Esophagus squamous epithelium (tissue), 5 donors: ENCODE measurements at places on chromosomes 6 and 20.

DNA sequence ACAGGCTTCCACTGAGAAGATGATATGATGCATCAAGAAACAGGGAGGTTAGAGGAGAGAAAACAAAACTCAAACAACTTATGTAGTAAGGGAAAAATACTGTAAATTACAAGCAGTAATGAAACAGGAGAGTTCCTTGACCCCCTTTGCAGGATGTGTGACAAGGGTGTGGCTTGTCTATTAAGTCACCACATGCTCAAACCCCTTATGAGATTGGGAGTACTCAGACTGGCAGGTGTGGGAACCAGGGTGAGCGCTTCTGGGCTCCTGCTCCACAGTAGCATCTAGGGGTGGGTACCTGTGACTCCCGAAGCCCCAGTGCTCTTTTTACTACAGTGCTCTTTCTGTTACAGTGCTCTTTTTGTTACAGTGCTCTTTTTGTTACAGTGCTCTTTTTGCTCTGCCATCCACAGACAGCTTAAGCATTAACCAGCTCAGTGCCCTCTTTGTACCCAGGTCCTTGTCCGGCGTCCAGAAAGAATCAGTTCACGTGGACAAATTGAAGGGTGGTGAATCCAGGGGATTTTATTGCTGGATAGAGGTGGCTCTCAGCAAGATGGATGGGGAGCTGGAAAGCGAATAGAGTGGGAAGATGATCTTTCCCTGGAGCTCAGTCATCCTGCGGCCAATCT, 28.7 kb downstream of the OLIG3 start:
- DNase-seq, result no peak

DNA sequence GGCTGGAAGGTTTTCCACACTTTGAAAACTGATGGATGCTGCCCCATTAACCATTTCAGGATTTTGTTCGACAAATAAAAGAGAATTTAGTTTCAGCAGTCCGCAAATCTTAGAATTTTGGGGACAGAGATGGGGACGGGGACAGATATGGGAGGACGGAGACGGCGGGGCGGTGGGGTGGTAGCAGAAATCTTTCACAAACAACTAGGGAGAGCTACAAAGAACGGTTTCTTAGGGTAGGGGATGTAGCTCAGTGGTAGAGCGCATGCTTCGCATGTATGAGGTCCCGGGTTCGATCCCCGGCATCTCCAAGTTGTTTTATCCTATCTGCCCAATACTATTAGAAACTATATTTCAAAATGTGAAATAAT, 15.1 kb downstream of the HMGN4 start:
- DNase-seq, result no peak

DNA sequence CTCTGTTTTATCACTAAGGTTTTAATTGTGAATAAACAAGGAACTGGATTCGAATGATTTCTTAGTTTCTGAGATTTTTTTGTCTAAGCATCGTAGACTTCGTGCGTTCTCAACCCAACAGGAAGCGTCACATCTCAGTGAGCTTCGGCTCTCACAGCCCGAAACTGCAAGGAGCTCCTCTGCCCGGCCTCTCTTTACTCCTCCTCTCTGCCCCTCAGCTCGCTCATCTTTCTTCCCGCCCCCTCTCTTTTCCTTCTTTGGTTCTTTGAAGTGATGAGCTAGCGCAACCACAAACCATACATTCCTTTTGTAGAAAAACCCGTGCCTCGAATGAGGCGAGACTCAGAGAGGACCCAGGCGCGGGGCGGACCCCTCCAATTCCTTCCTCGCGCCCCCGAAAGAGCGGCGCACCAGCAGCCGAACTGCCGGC, 480 bp upstream of the NT5E start:
- no peak for DNase-seq

DNA sequence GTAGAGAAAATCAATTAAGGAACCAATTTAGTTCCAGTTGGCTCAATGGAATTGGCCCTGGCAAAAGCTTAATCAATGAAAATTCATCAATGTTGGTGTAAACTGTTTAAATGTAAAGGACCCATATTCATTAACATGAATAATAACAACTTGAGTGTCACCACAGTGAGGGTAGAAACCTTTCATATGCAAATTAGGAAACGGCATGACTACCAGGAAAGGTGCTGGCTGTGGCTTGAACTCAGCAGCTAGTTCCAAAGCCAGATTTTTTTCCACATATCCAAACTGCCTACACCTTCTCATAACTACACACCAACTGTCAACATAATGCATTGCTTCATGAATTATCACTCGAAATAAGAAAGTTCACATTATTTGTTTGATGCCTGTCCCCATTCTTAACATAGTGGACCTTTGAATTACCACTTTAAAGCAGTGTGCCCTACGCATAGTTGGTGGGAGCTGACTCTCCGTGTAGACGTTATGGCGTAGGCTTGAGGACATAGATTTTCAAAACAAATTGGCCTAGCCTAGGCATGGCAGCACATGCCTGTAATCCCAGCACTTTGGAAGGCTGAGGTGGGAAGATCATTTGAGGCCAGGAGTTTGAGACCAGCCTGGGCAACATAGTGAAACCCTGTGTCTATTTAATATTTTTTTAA, 19.7 kb downstream of the PBOV1 start:
- no peak for DNase-seq

DNA sequence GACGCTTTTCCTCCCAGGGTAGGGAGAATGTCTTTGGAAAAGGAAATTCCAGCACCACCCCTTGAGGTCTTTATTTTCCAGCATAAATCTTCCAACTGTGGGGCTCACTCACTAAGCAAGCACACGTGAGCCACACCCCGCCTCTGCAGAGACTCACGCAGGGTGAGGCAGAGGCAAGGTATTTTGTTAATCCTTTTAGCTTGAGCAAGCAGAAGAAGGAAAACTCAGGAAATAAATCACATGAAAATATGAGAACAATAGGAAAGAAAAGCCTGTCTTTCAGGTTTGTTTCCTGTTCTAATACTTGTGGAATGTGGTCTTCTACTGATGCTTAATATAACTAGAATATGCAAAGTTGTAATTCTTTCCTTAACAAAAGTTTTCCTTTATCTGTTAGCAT, 4.1 kb upstream of the PHACTR2 start:
- no peak for DNase-seq

DNA sequence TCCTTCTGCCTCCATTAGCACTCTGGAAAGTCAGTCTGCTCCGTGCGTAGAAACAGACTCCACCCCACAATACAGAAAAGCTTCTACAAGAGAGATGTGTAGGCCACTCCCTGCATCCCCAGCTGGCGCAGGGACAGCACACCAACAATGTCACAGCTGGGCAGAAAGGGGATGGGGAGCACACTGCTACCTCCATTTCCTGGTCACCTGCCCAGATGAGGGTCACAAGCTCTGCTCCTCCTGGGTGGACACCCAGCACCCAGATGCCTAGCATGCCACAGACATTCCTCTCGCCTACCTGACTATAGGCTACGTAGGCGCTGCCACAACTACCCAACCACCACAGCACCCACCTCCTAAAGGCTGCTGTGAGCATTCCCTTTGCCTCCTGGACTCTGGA, 12.2 kb downstream of the BEND3 start:
- no peak for DNase-seq

GRCh38 chr6:3415490-3415889, 41.4 kb downstream of the SLC22A23 start:
- no peak for DNase-seq

DNA sequence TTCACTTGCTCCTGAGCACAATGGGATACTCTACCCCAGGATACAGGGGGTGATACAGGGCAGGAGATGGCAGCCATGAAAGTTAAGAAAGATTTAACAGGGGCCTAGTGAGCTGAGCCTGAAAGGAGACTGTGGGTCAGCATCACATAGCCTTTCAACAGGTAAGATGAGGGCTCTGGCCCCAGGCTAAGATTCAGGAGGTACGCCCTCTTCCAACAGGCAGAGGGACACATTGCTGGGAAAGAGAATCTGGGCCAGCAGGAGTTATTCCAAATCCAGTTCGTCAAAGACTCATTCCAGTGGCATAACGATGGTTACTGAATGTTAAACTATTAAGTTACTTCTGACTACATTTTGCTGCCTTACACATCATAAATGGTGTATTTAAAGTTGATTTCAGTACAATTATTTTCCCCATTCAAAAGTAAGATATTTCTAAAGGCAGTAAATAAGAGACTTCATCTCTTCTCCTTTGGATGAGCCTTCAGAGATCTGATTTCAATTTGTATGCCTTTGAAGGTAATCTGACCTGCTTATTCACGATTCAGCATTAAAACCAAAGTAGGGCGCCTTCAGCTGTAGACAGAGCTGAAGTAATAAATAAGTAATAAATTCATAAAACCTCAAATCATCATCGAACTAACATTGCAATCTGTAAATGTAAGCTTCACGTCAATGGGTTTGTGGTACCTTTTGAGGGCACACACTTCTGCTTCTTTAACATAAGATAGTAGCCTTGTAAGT, 62.4 kb downstream of the HS3ST5 start:
- DNase-seq, result no peak

- no peak for DNase-seq
Observed at GRCh38 chr20:26167499-26167898, 470.8 kb upstream of the ZNF337 start.

GRCh38 chr20:59845472-59845871, 88.0 kb downstream of the SYCP2 start:
- DNase-seq, result no peak

- no peak for DNase-seq
Observed at GRCh38 chr6:31383149-31383548, 20.2 kb upstream of the MICA start.

- DNase-seq, result no peak
Observed at GRCh38 chr6:84508981-84509380, 255.4 kb downstream of the TBX18 start.

GRCh38 chr6:1962201-1962600, 283.2 kb downstream of the GMDS start:
- no peak for DNase-seq

DNA sequence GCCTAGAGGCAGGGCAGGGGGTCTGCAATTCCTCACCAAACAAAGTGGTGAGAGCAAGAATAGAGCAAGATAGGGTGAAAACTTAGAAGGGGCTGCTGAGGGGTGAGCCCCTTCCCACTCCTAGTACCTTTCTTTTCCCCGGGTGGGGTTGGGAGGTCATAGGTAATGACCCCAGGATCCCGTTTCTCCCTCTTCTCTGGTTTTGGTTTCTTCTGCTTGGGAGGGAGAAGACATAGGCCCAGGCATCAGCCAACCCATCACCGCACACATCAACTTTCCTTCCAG, 3.5 kb downstream of the VARS1 start:
- DNase-seq, result no peak

DNA sequence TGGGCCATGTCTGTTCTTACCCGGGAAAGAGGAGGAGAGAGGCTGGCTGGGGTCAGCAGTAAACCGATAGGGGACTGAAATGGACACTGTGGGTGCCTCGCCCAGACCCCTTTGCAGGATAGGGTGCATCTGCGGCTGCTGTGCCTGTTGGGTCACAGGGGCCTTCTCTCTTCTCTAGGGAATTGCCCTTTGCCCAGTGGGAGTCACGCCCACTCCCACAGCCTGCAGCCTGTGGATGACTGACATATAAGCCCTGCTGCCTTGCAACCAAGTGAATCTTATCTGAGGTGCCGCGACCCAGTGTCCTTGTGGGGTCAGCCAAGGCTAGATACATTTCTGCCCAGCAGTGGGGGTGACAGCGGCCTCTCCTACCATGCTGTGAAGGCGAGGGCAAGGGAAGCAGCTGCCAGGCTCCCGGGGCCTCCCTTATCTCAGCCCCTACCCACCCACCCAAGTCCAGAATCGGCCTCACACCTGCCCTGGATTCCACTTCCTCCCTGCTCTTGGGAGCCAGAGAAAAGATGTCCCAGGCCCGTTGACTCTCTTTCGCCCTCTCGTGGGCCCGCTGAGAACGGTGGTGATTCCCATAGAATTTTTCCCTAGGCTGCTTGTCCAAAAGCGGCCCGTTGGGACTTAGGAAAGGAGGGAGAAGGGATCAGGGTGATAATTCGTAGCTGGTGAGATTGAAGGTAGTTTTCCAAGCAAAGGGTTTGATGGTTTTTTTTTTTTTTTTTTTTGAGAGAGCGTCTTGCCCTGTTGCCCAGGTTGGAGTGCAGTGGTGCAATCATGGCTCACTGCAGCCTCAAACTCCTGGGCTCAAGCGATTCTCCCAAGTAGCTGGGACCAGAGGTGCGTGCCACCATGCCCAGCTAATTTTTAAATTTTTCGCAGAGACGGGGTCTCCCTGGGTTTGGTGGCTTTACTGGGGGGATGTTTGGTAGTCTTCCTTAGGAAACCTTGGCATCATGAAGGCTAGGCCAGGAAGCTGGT, 76.4 kb upstream of the RNF24 start:
- no peak for DNase-seq

DNA sequence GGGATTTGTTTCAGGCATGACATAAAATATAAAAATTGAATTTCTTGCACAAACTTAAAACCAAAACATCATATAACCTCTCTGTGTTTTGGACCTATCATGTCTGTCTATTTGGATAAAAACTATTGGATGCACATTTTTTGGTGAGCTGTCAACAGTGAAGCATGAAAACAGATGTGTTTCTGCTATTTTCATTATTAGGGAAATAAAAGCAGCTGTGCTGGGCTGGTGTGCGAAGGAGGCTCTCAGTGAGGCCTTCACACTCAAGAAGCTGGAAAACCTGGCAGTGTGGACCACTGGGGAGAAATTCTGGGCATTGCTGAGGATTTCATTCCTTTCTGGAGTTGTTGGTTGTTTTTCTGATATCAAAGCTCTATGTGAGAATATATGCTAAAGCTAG, 395.3 kb downstream of the GJA1 start:
- DNase-seq, result no peak

DNA sequence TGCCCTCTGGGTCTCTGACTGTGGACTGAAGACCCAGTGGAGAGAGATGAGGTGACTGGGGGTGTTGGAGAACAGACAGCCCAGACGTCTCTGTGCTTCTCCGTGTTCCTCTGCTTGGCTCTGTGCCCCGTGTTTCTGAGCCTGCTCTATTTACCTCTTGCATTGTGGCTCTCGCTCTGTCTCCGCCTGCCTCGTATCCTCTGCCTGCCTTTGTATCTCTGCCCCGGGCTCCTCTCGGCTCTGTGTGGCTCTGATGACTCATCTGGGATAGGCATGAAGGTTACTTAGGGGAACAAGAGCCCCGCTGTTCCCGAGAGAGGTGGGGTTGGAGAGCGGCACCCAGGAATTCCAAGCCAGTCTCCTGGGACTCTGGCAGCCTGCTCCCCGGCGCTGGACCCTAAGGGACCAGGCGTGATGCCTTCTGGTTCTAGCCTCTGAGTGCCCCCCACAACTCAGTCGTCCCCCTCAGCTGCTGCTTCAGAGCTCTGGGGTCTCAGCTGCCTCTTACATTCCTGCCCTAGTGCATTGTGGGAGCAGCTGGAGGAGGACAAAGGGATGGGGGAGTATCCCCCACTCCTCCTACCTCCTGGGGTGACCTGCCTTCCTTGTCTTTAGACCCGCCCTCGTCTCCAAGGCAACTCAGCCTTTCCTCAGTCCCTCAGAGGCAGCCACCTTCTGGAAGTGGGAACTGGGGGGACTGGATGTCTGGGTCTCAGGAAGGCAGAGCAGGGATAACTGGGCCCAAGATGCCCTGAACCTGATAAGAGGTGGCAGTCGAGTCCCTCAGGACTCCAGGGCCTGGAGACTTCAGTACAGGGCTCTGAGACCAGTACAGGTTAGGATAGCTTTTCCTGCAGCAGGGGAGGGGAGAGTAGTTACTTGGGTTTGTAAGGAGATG, 1.9 kb downstream of the DDR1 start:
- DNase-seq, result no peak
